ENCODE measurements at places on chromosomes 4 and X. TPM values are rescaled to one million over a fixed set of nuclear protein-coding genes. Genes with fewer than 3 reads are reported as not detected.

The PNCK gene
- not detected for total RNA-seq

DNA sequence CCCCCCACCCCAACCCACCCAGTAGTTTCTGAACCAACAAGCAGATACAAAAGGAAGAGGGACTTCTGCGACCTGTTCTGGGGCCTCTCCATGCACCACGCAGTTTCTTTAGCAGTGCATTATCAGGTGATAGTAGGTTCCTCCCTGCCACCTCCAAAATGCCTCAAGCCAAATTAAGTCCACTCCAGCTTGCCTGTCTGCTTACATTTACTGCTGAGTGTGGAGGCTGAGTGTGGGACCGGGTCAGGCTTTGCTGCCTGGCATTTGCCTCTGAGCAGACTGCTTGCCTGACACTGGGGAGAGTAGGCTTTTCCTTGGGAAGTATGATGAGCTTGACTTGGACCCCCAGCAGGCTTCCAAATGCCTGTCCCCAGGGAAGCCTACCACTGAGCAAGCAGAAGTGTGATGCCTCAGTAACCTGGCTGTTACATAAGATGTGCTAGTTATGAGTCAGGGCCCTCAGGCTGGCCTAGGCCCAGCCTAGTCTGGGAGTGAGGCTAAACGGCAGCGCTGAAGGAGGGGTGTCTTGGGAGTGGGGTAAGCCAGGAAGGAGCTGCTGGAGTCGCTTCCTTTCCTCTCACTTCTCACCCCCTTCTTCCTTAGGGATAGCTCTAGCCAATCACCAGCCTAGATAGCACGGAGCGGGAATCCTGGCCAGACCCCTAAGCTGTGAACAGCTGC, 9.0 kb downstream of the TSC22D3 start:
- no peak for DNase-seq

- DNase-seq = no peak
Observed at GRCh38 chr4:33711826-33712225, 2532.5 kb downstream of the ARAP2 start.

- no peak for DNase-seq
Observed at GRCh38 chrX:72276478-72276953, 532 bp downstream of the RPS4X start.

GRCh38 chr4:184782731-184783373, 42.9 kb downstream of the ACSL1 start:
- no peak for DNase-seq

DNA sequence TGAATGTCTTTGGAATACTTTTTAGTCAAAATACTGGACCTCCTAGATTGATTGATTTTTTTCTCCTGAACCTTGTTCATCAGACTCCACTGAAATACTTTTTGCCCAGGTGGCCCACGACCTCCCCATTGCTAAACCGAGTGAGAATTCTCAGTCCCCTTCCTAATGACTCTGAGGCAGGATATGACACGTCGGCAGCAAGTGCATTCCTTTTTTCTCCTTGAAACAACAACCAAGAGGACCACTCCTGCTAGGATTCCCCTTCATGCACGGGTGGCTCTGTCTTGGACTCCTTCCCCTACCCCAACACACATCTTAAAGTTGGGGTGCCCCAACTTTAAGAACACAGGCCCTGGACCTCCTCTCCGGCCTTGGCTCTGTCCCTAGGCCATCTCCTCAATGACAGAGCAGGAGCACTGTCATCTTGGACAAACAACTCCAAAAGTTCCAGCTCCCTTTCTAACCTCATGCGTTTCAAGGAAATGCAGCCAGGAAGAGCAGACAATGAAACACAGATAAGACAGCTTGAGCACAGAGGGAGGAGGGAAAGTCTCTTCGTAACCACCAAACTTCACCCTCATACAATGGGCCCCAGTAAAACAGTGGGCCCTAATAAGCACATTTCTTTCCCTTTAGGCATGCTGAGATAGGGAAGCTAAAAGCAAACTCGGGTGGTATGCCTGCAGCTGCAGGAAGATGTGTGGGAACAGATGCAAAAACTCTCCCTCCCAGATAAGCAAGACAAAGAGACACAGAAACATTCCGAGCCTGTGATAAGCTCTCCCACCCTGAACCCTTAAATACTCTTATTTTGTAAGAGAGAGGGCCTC, 33.9 kb downstream of the ZBTB49 start:
- no peak for DNase-seq

DNA sequence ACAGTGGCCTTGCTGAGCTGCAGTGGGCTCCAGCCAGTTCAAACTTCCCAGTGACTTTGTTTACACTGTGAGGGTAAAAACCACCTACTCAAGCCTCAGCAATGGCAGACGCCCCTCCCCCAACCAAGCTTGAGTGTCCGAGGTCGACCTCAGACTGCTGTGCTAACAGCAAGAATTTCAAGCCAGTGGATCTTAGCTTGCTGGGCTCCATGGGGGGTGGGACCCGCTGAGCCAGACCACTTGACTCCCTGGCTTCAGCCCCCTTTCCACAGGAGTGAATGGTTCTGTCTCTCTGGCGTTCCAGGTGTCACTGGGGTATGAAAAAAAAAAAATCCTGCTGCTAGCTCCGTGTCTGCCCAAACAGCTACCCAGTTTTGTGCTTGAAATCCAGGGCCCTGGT, 168.9 kb upstream of the INTU start:
- DNase-seq = no peak

- DNase-seq = no peak
Observed at GRCh38 chr4:38762560-38762959, 20.2 kb downstream of the TLR10 start.

- DNase-seq = no peak
Observed at GRCh38 chr4:6710996-6711395, 1.3 kb upstream of the MRFAP1L1 start.

Data from pancreas (tissue), 10 donors.